ENCODE measurements at places on chromosomes 11 and 22.

DNA sequence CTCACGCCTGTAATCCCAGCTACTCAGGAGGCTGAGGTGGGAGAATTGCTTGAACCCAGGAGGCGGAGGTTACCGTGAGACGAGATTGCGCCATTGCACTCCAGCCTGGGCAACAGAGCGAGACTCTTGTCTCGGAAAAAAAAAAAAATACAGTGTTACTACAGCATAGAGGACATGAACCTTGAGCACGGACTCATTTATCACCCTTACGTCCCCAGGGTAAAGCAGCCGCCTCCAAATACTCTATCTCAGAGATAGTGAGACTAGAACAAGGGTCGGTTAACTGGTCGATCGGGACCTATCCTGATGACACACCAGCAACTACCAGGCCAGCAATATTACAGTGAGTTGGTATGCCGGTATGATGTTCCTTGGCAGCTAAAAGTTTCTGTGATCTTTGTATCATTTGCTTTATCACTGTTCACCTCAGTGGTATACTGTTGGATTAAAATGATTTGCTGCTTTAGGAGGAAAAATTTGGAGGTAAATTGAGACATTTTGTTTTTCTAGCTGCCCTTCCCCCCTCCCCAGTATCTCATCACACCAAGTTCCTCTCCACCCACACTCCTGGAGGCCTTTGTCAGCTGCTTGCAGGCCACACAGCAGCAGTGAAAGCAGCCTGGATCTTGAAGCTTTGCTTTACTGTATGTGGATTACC, 7.0 kb upstream of the SIDT2 start:
- peak; percentile 31 for DNase-seq

DNA sequence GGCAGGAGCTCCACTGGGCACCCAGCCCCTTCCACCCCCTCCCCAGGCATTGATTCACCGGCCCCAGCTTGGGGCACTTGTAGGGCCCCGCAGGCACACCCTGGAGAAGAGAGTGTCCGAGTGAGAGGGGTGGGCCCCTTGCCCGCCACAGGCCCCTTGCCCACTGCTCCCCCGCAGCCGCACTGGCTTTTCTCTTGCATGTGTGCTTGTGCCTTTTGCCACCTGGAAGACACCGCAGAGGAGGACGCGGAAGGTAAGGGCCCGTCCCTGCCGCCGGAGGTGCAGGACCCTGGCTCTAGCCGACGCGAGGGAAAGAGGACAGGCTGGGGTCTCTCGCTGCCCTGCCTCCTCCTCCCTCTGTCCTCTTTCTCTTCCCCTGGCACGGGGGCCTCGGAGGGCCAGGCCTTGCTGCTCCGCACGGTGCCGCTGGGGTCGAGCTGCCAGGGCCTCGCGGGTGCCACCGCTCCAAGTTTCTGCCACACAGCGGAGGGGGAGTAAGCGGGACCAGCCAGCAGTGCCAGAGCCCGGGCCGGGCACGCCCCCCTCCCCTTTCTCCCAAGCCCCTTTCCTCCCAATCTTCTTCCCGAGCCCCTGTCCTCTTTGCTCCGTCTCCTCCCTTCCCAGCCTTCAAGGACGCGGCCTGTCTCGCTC, 9.5 kb downstream of the TNNT3 start:
- DNase-seq = no peak

GRCh38 chr22:49350441-49351121, 477.1 kb downstream of the BRD1 start:
- DNase-seq = no peak

DNA sequence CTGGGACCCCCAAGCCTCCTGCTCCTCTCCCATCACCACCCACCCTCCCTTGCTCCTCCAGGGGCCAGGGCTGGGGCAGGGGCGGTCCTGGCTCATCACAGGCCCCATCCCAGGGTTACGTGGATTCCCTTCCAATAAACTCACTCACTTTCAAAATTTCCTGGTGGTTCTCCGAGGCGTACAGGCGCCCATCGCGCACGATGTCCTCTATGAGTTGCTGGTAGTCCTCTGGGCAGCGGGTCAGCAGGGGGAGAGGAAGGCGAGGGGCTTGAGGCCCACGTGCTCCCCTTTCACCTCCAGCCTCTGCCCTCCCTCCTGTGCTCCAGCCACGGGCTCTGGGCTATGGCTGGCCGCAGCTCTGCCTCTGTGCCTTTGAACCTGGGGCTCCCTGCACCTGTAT, 20.5 kb upstream of the TTLL12 start:
- no peak for DNase-seq

DNA sequence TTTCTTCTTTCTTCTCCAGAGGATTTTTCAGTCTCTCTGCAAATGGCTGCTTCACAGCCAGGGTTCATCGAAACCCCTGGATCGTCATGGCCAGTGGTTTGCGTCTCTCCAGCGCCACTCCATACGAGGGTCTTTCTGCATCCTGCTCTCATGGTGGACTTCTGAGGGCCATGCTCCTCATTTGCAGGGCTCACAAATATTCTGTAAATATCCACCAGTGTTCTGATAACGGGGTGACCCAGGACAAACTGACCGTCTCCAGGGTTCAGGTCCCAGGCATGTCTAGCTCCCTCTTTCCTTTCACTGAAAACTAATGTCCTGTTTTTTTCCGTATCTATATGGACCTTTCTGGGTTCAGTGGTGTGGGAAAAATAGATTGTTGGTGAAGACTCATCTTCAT, 15.7 kb upstream of the VPREB1 start:
- no peak for DNase-seq

- peak; percentile 70 for DNase-seq
Measured at GRCh38 chr22:28051787-28052356, 132.8 kb upstream of the PITPNB start.

DNA sequence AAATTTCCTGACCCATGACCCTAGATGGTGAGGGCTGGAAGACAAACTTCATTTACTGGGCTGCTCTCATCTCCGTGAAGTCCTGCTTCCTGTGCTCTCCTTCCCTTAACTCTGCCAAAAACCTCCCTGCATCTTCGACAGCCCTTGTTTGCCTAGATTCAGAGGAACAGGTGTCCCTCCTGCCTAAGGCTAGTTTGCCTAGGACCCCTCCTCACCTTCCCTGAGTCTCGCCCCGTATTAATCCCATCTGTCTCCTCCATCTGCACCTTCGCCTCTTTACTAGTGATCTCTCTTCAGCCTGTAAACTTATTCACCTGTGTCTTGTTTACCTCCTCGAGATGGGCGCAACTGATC, 33.1 kb downstream of the EIF3F start:
- peak; percentile 9 for DNase-seq

GRCh38 chr11:60064111-60064510, 7.6 kb downstream of the MS4A3 start:
- DNase-seq = no peak

DNA sequence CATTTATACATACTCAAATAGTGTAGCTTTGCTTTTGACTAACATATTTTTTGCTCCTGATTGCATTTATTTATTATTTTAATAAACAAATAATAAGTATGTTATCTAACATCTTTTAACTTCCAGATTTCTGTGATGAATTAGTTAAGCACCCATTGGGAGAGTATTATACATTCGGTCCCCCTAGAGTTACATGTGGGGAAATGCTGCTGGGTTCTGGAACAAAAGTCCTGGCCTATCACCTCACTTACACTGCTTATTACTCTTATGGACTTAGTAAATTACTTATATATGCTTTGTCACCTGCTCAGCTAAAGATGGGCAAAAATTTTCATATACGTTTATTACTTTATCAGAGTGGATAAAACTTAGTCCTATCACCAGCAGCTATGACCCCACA, 1163.0 kb downstream of the FAM181B start:
- no peak for DNase-seq

GRCh38 chr11:65429724-65430405, 7.3 kb downstream of the NEAT1 start:
- peak; percentile 82 for DNase-seq

DNA sequence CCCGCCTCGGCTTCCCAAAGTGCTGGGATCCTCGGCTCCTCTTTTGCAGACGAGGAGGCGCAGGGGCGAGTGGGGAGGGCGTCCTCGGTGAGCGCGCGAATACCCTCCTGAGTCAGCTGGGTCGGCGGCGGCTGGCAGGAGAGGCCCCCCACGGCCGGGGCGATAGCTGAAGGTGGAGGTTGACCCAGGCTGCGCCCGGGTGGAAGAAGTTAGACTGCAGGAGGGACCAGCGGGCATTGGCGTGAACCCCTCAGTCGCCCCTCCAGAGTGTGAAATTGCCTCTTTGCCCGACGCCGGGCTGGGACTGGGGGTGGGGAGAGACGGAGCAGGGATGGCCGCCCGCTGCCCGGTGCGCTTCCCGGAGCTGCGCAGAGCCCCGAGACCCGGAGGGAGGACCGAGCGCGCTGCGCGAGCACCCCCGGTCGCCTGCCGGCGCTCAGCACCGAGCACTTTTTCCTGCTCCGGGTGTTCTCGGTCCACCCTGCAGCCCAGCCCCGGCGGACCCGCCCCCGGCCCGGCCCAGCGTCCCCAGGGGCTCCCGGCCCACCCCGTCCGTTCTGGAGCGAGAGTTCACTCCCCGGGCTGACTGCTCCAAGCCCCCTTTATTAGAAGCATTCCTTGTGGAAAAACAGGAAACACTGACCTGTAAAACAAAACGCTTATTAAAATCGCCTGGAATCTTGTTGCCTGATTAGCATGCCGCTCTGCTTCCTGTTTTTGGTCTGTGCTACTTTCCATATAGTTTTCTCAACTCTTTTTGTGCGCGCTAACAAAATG, 13.7 kb upstream of the CPT1A start:
- peak; percentile 38 for DNase-seq

- no peak for DNase-seq
Measured at GRCh38 chr11:111500481-111500880, 11.7 kb downstream of the BTG4 start.

GRCh38 chr11:25961539-25961938, 370.4 kb upstream of the ANO3 start:
- no peak for DNase-seq

DNA sequence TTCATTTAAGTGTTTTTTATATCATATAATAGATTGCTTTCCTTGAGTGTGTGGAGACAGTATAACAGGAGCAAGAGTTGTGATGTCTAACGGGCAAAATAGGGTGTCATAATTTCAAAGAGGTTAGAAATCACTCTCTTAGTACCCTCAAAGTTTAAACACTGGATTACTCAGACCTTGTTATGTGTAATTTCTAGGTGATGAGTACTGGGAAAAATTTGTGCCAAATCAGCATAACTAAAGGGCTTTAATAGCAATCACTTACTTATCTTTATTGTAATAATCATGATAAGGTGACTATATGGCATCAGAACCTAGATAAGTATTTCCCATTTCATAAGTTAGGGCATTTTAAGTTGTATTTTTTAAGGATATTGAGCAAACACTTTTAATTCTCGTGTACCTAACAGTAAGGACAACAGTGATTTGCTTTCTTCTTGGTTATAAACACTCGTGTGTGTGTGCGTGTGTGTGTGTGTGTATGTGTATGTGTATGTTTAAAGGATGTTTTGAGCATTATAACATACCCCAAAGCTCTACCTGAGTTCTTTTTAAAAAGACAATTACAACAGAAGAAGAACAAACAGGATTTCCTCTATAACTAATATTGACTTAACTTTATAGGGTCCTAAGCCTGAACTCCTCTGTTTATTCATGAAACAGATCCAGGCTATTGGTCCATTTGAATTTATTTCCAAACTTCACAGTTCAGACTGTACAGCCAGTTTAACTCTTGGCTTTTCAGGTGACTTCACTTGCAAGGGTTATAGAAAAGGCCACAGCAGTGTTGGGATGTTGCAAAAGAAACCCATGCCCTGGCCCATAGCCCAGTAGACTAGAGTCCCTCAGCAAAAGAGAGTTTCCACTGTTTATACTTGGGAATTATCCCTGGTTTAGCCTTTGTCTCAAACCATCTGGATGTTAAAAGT, 23.7 kb upstream of the PDE3B start:
- peak; percentile 19 for DNase-seq

GRCh38 chr11:40010011-40010410, 1449.4 kb downstream of the LRRC4C start:
- DNase-seq = no peak

DNA sequence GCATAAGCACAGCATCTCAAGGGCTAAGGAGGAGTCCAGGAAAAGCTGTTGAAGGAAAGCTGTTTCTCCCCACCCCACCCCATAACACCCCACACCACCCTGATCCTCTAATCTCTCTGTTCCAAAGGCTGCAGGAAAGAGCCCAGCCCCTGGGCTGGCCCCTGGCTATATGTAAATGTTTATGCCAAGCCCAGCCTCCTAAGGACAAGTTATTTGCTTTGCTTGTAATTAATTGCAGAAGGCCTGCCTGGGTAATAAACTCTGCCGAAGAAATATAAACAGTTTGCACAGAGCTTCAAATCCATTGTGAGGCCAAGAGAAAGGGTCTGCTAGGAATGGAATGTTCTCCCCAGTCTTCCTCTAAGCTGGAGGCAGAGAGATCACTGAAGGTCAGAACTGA, 21.2 kb downstream of the ARRB1 start:
- DNase-seq = no peak

DNA sequence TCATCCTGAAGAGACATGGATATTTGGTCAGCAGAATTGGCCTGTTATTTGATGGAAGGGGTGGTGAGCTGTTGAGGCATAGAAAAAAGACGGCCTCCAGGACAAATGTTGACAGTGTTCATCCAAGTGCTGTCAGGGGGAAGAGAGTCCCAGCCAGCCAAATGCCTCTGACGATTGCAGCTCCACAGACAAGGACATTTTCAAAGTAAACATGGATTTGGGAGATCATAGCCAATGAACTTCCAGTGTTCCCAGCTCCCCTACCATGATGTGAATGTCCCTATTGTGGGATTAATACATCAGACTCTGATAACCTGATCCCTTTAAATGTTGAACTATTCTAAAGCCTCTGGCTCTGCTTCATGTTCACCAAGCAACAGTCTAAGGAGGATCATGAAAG, 31.2 kb upstream of the PSMA1 start:
- DNase-seq = no peak

Measured in astrocyte of the spinal cord (primary cell).